Right atrium auricular region (tissue), 2 donors: ENCODE measurements at places on chromosomes 5 and 9. TPM values are rescaled to one million over a fixed set of nuclear protein-coding genes. Genes with fewer than 3 reads are reported as not detected.
A peak's percentile ranks its signal among the peaks of the same experiment; 100 is the strongest.

GRCh38 chr5:52728224-52728623 is 59.5 kb upstream of the ITGA1 start:
- H3K27me3 ChIP-seq = no peaks in the 10 kb centered on the region
- no peaks in the 10 kb centered on the region for H3K4me1 ChIP-seq
- H3K27ac ChIP-seq = no peak overlapping the region
- H3K36me3 ChIP-seq = no peaks in the 10 kb centered on the region
- no peak for DNase-seq

- no peak overlapping the region for H3K4me3 ChIP-seq
- no peak overlapping the region for H3K27ac ChIP-seq
- no peaks in the 10 kb centered on the region for H3K36me3 ChIP-seq
- peaks cover 1% of the 10 kb centered on the region for H3K4me1 ChIP-seq
Observed at GRCh38 chr5:142020122-142020659, 7.4 kb upstream of the GNPDA1 start.

GRCh38 chr5:56757077-56757476 is 58.3 kb upstream of the MAP3K1 start:
- no peaks in the 10 kb centered on the region for H3K27me3 ChIP-seq
- no peaks in the 10 kb centered on the region for H3K36me3 ChIP-seq
- H3K4me3 ChIP-seq = no peak overlapping the region
- no peak overlapping the region for H3K27ac ChIP-seq
- no peak for DNase-seq
- H3K4me1 ChIP-seq = no peaks in the 10 kb centered on the region

- H3K36me3 ChIP-seq = peaks cover 7% of the 10 kb centered on the region
- peak; percentile 76 for DNase-seq
- peaks cover 8% of the 10 kb centered on the region for H3K4me1 ChIP-seq
- H3K27ac ChIP-seq = peak overlapping the region; percentile 96
- no peaks in the 10 kb centered on the region for H3K27me3 ChIP-seq
- H3K4me3 ChIP-seq = peak overlapping the region; percentile 66
Observed at GRCh38 chr5:56908942-56909293, 478 bp upstream of the SETD9 start.

GRCh38 chr5:14148890-14149671 is 5.9 kb downstream of the TRIO start:
- H3K36me3 ChIP-seq = no peaks in the 10 kb centered on the region
- no peak overlapping the region for H3K4me3 ChIP-seq
- no peaks in the 10 kb centered on the region for H3K27me3 ChIP-seq
- H3K27ac ChIP-seq = no peak overlapping the region

DNA sequence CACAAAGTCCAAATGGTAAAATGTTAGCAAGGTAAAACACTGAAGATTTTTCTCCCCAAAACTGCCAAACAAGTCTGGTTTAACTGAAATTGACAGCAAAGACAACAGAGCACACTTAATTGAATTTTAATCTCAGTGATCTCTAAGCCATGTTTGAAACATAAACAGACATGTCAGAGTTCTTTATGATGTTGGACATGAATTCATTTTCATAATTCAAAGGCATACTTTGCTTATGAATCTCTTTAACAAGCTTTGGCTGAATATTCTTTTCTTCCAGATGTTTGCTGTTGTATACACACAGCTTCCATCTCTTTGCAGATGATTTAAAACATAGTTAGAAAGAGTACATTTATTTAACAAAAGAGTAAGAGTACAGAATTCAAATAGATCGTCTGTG is 509.1 kb downstream of the RAB3C start:
- no peaks in the 10 kb centered on the region for H3K27me3 ChIP-seq
- no peak for DNase-seq
- no peak overlapping the region for H3K27ac ChIP-seq
- H3K4me1 ChIP-seq = peaks cover 13% of the 10 kb centered on the region

DNA sequence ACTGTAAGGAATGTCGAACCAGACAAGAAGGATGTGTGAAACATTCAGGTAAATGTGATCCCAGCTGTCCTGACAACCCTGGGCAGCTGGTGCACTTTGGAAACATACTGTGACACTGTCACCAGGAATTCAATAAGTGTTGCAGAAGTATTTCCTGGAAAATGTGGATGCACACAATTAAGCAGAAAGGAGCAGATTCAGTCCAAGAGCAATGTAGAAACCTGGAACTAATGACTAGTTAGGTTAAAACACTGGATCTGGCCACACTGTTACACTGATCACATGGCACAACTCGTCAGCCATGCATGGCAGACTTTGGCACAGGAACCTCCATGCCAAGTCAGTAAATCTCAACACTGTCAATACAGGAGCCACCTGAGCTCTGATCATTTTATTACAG is 109.0 kb downstream of the FAM174A start:
- H3K36me3 ChIP-seq = no peaks in the 10 kb centered on the region
- no peak for DNase-seq
- no peaks in the 10 kb centered on the region for H3K4me1 ChIP-seq
- no peak overlapping the region for H3K4me3 ChIP-seq
- H3K27ac ChIP-seq = no peak overlapping the region

- no peaks in the 10 kb centered on the region for H3K27me3 ChIP-seq
- DNase-seq = peak; percentile 77
- H3K4me3 ChIP-seq = peak overlapping the region; percentile 38
- peaks cover 28% of the 10 kb centered on the region for H3K4me1 ChIP-seq
Observed at GRCh38 chr9:129962889-129963703, 79.9 kb downstream of the FNBP1 start.

DNA sequence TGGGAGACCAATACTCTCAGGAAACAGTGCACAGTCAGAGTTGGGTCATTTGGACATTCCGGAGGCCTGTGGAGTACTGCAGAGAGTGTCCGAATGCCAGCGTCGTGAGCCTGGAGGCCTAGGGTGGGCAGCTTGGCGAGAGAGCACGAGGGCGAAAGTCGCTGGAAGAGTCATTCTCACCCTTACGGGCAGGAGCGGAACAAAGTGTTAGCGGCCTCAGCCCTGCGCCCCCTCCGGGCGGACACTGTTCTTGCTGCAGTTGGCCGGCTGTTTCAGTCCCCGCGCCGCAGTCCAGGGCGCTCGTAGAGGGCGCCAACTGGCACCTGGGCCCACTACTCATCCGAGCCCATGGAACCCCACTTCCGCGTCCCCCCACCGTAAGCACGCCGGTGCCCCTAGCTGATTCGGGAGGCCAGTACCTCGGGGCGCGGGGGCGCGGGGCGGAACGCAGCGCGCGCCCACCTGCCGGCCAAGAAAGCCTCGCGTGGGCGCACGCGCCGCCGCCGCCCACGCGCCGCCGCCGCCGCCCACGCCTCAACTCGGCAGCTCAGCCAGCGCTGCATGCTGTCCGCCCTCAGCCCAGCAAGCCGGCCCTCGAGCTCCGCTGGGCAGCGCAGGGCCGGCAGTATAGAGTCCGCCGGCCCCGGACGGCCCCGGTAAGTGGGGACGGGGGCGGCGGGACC is 99.7 kb upstream of the CCL21 start:
- H3K27ac ChIP-seq = no peak overlapping the region
- H3K36me3 ChIP-seq = no peaks in the 10 kb centered on the region
- H3K27me3 ChIP-seq = no peaks in the 10 kb centered on the region
- no peaks in the 10 kb centered on the region for H3K4me1 ChIP-seq

DNA sequence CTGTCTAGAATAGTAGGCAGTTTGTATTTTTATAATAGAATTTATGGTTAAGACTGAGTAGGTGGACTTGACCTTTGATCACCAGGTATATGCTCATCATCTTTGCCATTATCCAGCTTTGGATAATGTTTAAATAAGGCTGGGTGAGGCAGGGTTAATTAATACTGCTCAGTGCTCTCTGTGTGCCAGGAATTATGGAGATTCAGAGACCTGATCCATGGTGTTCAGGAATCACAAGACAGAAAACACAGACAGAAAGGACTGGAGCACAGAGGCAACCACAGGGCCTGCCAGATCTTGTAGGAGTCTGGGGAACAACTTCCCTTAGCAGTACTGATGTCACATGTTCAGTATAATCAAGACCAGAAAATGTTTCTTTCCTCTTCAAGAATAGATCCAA is 186.3 kb upstream of the ADCY2 start:
- H3K27me3 ChIP-seq = no peaks in the 10 kb centered on the region
- DNase-seq = no peak
- no peaks in the 10 kb centered on the region for H3K36me3 ChIP-seq
- no peak overlapping the region for H3K4me3 ChIP-seq
- no peak overlapping the region for H3K27ac ChIP-seq
- H3K4me1 ChIP-seq = no peaks in the 10 kb centered on the region

DNA sequence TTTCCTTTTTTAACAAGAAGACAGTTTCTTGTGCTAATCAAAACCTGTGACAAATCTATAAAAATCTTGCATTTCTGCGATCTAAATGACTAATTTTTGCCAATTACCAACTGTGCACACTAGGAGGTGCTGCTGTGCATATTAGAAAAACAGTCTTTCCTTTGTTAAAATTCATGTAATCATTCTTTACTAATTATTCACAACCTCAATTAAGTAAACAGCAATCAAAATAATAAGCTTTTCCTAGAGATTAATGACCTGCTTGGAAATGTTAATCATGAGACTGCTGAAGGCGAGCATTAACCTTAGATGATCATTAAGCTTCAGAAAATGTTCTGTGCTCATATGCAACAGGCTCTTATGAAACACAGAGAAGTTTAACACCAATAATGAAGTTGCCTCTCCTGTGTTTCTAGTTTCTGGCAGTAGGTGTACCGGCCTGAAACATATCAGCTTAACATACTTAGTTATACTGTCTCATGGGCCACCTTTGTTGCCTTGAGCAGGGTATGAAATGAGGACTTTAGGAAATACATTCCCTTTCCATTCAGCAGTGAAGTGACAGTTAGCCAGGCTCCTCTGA is 17.7 kb downstream of the RFESD start:
- no peaks in the 10 kb centered on the region for H3K27me3 ChIP-seq
- H3K4me1 ChIP-seq = no peaks in the 10 kb centered on the region
- no peak overlapping the region for H3K4me3 ChIP-seq
- no peak overlapping the region for H3K27ac ChIP-seq
- no peaks in the 10 kb centered on the region for H3K36me3 ChIP-seq

Gene RETREG1
- total RNA-seq = 102 TPM

Gene GDNF
- 0.19 TPM for total RNA-seq

Gene TNC
- total RNA-seq = 16.9 TPM

Gene ANKRD34B
- not detected for total RNA-seq

Gene PARP8
- 3.9 TPM for total RNA-seq
